ENCODE measurements at places on chromosomes 1 and 21. TPM values are rescaled to one million over a fixed set of nuclear protein-coding genes. Genes with fewer than 3 reads are reported as not detected.

The CLCA4 gene
- not detected for total RNA-seq

The MFAP2 gene
- 4.1 TPM for total RNA-seq

The ST6GALNAC5 gene
- 0.46 TPM for total RNA-seq

The OR6K3 gene
- total RNA-seq, result not detected

The SELL gene
- 0.89 TPM for total RNA-seq

The CSMD2 gene
- 0.40 TPM for total RNA-seq

The BLACAT1 gene
- not detected for total RNA-seq

The SMIM1 gene
- total RNA-seq, result 17.3 TPM

The CD1D gene
- total RNA-seq, result 1.2 TPM

The ANGPTL3 gene
- total RNA-seq, result not detected

The DDAH1 gene
- total RNA-seq, result 3.5 TPM

The OR2M3 gene
- total RNA-seq, result not detected

The HMGCS2 gene
- 210 TPM for total RNA-seq

The PYCR2 gene
- total RNA-seq, result 60.3 TPM

The SLAMF9 gene
- total RNA-seq, result not detected

The TMEM54 gene
- 10.5 TPM for total RNA-seq

The SEC16B gene
- total RNA-seq, result 1.3 TPM

The RALGPS2 gene
- 13.8 TPM for total RNA-seq

The BCAS2 gene
- 27.9 TPM for total RNA-seq

The UBASH3A gene
- total RNA-seq, result not detected

The SH3BP5L gene
- 19.8 TPM for total RNA-seq

The LCE3D gene
- not detected for total RNA-seq

The ANKRD35 gene
- 1.1 TPM for total RNA-seq

The FAM43B gene
- 3.0 TPM for total RNA-seq

The PEX14 gene
- total RNA-seq, result 18.4 TPM

The ETV3L gene
- not detected for total RNA-seq

The C1orf21 gene
- 47.6 TPM for total RNA-seq

The PLA2G2C gene
- total RNA-seq, result not detected

The NEXN gene
- total RNA-seq, result 370 TPM

The ALX3 gene
- total RNA-seq, result not detected

The BECN2 gene
- total RNA-seq, result not detected

The VAV3 gene
- 1.6 TPM for total RNA-seq

The EVA1C gene
- total RNA-seq, result 12.9 TPM

Data from Right ventricle myocardium superior (tissue), 1 donor.